ENCODE measurements at places on chromosomes 11 and 22. TPM values are rescaled to one million over a fixed set of nuclear protein-coding genes. Genes with fewer than 3 reads are reported as not detected.

DNA sequence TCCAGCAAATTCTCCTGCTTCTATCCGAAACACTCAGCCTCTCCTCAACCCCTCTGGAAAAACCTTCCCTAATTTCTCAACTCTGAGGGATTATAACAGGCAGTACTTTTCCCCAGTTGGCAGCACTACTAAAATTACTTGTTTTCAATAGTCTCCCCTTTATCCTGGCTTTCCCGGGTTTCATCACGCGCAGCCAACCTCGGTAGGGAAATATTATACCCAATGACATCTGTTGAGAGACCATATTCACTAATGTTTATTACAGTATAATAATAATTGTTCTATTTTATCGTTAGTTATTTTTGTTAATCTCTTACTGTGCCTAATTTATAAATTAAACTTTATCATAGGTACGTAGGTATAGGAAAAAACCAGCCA is 330 bp upstream of the POLD3 start:
- no peak for DNase-seq

BCO2 gene
- polyA plus RNA-seq, result 3.5 TPM

ARHGEF17 gene
- polyA plus RNA-seq, result 6.9 TPM

DNA sequence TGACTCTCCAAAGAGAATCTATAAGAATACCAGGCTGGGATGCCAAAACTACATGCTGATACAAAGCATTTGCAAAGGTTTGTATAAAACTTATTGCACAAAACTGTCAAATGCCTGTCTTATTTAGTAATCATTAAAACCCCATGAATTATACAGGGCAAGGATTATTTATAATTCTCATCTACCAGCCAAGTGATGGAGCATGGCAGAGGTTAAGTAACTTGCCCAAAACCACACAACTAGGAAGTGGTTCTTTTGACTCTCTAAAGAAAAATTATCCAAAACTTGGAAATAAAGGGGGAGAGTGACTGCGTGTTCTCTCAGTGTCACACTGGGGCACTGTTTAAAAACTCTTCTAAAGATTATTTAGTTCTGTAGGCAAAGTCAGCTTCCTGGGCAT is 17.4 kb upstream of the CLMP start:
- DNase-seq, result no peak

Measured in psoas muscle (tissue), 8 donors.